ENCODE measurements at places on chromosomes 7 and 10.

- no peak for DNase-seq
Measured at GRCh38 chr10:29204070-29204800, 84.6 kb upstream of the LYZL1 start.

DNA sequence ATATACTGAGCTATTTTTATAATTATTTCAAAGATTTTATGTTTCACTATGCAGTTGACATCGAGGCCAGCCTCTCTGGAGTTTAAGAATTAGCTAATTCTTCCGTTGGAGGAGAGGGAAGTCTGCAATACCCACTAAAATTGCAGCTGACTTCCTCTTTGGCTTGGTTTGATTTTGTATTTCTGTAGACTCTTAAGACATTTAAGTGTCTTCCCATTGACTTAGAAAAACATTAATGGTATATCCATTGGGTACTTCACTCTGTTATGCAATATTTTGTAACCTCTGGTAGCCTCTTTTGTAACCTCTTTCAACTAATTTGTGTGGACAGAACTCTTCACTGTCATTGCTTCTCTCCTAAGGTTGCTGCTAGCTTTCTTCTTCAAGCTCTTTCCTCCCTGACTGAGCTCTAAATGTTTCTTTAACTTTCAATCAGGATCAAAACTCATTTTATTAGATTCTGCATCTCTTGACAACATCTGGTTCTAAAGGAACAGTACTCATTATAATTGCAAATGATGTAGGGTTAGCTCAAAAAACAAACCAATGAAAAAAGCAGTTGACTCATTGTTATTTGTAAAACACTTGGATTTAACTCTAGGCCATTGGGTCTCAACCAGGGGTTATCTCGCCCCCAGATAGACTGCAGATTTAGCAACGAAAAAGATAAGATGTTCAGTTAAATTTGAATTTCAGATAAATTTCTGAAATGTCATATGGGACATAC, 1.7 kb upstream of the ANKRD22 start:
- DNase-seq = no peak

DNA sequence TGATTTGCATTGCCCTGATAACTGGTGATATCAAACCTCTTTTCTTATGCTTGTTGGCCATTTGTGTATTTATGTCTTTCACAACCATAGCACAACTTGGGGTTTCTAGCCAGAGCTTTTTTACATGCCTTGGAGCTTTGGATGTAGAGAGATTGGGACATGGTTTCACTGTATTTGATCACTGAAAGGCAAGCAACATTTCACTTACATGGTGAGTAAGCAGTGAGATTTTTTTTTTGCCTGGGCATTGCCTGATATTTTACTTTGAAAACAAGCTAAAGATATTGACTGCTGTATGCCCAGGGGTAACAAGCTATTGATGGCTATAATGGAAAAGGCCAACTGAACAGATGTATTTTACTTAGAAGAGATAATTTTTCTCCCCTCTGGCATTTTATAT, 259.0 kb downstream of the PHTF2 start:
- no peak for DNase-seq

DNA sequence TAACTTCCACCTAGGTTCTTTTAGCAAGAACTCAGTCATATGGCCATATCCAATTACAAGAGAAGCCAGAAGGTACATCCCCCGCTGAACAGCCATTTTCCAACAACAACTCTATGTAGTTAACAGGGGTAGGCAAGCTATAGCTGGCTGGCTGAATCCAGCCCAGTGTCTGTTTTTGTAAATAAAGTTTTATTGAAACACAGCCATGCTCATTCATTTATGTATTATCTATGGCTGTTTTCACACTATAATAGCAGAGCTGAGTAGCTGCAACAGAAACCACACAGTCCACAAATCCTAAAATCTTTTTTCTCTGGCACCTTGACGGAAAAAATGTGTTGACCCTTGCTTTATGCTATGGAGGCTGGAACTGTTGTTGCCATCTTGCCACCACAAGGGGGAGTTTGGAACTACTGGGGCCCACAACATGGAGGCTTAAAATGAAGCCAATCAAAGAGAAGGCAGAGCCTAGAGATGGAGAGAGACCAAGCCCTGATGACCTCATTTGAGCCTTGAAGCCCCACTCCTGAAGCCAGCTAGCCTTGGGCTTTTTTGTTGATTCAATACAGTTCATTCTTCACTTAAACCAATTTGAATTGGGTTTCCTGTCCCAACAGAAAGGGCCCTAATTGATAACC, 33.3 kb upstream of the XPNPEP1 start:
- DNase-seq = peak; percentile 44

GRCh38 chr7:159165352-159165751, 20.7 kb upstream of the VIPR2 start:
- no peak for DNase-seq

DNA sequence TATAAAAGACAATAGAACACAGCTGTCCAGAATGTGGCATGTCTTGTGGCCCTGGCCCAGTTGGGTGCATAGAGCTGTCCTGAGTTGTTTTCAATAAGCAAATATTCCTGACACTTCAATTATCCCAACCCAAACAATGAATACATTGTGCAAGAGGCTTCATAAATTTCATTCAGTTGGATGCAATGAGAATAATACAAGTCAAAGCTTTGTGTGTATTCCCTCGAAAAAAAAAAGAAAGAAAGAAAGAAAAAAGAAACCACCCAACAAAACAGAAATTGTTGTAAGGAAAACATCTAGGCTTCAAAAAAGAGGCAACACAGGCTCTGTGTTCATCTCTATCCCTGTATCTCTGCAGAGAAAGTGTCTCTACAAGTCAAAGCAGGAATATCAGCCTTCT, 138.7 kb upstream of the ADO start:
- no peak for DNase-seq

- peak; percentile 69 for DNase-seq
Measured at GRCh38 chr10:105585171-105585570, 944.1 kb downstream of the SORCS3 start.

DNA sequence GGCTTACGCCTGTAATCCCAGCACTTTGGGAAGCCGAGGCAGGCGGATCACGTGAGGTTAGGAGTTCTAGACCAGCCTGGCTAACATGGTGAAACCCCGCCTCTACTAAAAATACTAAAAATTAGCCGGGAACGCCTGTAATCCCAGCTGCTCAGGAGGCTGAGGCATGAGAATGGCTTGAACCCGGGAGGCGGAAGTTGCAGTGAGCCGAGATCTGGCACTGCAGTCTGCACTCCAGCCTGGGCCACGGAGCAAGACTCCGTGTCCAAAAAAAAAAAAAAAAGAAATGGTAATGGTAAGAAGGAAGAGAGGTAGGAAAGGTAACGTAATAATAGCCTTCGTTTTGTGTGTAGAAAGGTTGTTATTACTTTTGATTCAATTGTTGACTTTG, 1.2 kb downstream of the HSPA14 start:
- DNase-seq = no peak

- no peak for DNase-seq
Measured at GRCh38 chr7:129053938-129054437, 923 bp downstream of the TNPO3 start.

- no peak for DNase-seq
Measured at GRCh38 chr10:11553773-11554381, 57.6 kb downstream of the USP6NL start.

DNA sequence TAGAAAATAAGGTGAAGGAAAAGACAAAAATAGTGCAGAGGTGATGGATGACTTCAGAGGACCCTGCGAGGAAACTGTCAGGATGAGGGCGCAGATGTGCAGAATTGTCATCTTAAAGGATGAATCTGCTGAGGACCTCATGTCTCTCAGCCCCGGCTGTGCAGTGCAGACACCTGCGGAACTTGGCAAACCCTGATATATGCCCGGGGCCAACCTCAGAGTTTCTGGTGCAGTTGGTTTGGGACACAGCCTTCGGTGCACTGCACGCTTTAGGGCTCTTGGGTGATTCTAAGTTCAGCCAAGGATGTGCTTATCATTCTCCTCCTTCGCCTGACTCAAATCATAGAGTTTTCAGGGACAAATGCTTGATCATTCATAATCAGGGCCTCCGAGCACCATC, 310.1 kb downstream of the TCERG1L start:
- no peak for DNase-seq

DNA sequence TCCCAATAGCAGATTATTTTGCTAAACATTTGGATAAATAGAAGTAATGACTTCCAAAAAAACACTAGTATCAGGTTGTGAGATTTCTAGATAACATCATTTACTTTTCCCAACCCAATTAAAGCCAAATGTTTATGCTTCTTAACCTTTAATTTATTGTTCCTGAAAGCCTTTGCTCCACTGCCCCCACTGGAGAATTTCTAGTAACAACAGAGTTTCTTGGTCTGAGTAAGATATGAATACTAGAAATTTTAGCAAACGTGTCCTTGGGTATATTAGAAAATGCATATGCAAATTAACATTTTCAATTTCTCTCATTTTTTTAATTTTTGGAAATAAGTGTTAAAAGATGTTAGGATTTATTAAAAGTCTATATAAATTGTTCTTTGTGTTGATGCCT, 958.0 kb upstream of the PHF14 start:
- DNase-seq = no peak

GRCh38 chr7:141118767-141119166, 44.9 kb downstream of the TMEM178B start:
- no peak for DNase-seq

DNA sequence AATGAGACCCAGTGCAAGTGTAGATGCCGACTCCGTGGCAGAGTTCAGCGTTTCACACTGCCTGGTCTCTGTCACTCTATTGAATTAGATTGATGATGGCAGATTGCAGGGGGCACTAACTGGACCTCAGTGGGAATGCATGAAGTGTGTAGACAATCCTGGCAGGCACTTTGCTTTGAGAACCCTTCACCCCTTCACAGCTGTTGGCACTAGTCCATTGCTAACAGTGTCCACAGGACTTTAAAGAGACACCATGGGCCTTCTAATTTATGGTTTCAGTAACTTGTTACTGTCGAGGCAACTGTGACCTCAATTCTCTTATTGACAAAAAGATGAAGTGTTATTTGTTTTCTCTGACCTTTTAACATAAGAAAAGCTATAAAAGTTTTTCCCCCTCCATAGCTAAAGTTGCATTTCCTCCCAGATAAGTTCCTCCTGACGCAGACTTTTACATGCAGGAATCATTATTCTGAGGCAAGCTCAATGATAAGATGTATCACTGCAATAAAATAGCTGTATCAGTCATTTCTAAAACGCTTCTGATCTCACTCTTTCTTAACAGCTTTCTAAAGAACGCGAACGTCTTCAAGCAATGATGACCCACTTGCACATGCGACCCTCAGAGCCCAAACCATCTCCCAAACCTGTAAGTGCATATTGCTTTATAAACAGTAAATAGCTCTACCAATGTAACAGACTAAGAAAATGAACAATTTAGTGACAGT, 238.9 kb downstream of the FOXP2 start:
- no peak for DNase-seq

DNA sequence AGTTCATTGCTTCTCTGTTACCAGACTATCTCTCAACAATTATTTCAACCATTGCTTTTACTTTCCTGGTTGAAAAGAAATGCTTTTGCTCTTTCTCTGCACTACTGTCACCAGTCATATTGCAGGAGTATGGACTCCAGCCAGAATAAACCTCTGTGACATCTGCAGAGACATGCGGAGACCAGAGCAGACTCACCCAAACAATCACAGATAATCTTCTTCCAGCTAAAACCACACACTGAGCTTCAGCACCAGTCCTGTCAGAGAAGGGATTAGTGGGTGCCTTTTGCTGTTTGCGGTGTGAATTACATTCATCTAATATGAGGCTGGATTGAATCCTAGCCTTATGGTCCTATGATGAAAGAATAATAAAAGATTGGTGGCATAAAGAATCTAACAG, 258.6 kb downstream of the CNTNAP2 start:
- DNase-seq = no peak

GRCh38 chr7:95549818-95550529, 46.3 kb downstream of the PDK4 start:
- DNase-seq = peak; percentile 93

GRCh38 chr10:23171232-23171876, 20.8 kb upstream of the PTF1A start:
- DNase-seq = peak; percentile 57

GRCh38 chr10:119441921-119442757, 100.4 kb downstream of the RGS10 start:
- DNase-seq = no peak

DNA sequence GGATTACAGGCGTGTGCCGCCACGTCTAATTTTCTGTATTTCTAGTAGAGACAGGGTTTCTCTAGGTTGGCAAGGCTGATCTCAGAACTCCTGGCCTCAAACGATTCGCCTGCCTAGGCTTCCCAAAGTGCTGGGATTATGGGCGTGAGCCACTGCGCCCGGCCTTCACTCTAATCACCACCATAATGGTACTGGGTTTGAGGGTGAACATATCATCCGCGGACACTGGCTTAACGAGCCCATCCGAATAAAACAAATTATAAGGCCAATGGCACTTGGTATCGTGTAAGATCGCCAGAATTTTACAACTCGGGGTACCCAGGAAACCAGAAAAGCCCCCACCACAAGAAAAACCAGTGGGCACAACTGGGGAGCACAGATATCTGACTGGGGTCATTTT, 580 bp downstream of the FAM200A start:
- DNase-seq = peak; percentile 11

- no peak for DNase-seq
Measured at GRCh38 chr10:30398193-30398592, 35.8 kb upstream of the MAP3K8 start.

GRCh38 chr10:62669341-62669740, 135.2 kb upstream of the ADO start:
- DNase-seq = no peak

GRCh38 chr10:92506336-92506735, 67.6 kb downstream of the IDE start:
- DNase-seq = no peak

- peak; percentile 66 for DNase-seq
Measured at GRCh38 chr10:49539320-49539885, 482 bp upstream of the ERCC6 start.

- DNase-seq = peak; percentile 78
Measured at GRCh38 chr10:123013456-123014419, 4.9 kb downstream of the ACADSB start.

DNA sequence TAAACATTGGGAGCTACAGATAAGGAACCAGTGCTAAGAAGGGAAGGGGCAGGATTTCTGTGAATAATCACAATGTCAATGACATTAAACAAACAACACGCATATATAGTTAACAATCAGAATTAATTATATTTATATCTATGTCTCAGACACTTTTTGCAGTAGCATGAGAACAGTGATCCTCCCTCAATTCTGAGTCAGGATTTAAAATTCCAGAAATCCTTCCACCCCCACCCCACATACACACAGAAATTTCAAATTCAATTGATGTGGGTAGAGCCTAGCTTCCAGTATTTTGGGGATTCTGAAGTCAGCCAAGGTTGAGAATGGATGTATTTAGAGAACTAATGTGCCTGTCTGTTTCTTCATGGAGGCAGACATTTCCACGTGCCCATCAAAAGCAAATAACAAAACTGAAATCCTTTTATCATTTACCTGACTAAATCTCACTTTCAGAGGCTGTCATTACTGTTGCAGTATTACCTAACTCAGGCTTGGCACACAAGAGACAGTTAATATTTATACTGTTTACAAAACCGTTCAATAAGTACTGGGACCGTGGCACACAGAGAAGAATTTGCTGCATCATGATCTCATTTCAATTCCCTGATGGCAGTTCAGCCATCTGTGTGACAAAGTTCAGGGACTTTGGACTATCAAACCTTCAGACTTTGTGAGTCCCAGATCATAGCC, 116.6 kb upstream of the PALS2 start:
- DNase-seq = no peak

Measured in epithelial cell of esophagus (primary cell).